NCI-H1417 (cell line): ENCODE measurements at places on chromosomes 16 and 17.

GRCh38 chr17:43572368-43572980 lies 26.3 kb upstream of the ETV4 start:
- no peak for DNase-seq

- no peak for DNase-seq
Measured at GRCh38 chr17:62675260-62675659, 47.8 kb downstream of the MRC2 start.

- DNase-seq, result no peak
Measured at GRCh38 chr16:49017501-49017900, 264.1 kb downstream of the CBLN1 start.

- DNase-seq, result no peak
Measured at GRCh38 chr16:57884655-57885133, 82.4 kb upstream of the KIFC3 start.

DNA sequence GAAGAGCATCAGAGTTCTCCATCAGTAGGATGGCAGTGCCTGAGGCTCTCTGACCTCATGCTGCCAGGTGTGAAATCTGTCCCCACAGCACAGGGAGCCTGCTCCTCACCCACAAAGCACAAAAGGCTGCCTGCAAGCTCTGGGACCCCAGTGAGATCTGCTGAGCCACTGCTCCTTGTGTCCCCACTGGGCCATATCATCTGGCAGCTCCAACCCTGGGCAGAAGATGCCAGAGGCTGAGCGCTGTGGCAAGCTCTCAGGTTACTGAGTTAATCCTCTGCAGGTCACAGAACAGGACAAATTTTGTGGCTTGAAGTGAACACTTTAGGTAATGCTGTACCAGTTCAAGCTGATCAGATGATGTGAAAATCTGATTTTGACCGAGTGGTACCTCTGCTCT lies 26.7 kb upstream of the ERN1 start:
- DNase-seq, result no peak

DNA sequence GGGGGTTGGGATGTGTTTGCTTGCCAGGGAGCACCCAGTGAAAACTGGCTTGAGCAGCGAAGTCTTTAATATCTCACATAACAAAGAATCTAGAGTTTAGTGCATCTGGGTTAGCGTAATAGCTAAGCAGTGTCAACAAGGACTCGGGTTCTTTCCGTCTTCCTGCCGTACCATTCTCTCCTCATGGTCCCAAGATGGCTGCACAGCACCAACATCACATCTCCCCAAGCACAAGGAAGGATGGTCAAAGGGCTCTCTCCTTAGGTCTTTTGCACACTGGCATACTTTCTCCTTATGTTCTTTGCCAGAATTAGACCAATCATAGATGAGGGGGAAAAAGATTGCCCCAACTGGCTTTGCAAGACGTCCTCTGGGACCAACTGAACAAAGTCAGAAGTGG lies 30.9 kb downstream of the CRISPLD2 start:
- no peak for DNase-seq
